Heart left ventricle (tissue), 16 donors: ENCODE measurements at places on chromosomes 3 and 15.

DNA sequence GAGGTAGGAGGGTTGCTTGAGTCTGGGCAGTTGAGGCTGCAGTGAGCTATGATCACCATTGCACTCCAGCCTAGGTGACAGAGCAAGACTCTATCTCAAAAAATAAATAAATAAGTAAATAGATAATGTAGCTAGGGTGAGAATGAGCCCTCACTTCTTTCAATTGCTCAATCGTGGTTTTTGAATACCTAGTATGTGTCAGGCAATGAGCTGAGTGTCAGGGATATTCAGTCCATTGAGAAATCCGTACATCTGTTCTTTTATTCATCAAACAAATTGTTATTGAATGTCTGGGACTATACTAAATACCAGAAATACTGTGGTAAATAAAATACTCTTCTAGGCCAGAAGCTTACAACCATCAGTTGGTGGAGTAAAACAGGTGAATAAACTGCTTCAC, 6.2 kb upstream of the ZNF148 start:
- no peak for DNase-seq

DNA sequence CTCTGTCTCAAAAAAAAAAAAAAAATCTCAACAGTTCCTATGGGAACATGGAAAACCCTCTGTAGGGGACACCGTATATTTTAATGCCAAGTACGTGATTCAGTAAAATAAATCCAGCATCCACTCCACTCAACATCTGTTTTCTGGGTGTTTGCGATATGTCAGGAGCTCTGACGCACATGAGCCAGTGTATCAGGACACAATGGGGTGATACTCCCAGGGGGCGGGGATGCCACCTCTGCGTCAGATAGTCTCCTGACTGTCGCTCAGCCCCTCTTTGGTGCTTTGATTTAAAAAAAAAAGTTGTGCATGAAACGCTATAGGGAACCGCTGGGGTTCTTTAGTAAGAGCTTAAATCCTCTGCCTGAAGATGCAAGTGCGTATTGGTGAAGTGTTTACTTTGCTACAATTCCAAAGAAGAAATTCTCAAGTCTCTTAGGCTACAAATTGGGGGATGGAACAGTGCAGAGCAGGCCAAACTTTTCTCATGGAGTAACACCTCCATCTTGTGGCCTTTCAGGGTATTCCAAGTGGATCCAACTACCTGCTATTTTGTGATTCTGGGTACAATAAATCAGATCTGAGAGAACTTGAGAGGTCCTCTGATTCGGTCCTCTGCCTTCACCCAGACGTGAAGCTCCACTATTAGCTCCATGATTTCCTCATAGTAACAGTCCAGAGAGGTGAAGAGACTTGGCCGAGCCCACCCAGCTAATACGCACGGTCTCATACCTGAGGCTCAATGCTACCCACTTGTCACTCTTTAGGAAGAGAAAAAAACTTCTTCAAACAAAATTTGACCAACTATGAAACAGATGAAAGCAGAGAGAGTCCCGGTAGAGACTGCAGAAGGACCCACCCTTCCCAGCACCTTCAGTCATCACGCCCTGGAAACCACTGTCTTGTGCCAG, 9.3 kb upstream of the NR2E3 start:
- DNase-seq: no peak

DNA sequence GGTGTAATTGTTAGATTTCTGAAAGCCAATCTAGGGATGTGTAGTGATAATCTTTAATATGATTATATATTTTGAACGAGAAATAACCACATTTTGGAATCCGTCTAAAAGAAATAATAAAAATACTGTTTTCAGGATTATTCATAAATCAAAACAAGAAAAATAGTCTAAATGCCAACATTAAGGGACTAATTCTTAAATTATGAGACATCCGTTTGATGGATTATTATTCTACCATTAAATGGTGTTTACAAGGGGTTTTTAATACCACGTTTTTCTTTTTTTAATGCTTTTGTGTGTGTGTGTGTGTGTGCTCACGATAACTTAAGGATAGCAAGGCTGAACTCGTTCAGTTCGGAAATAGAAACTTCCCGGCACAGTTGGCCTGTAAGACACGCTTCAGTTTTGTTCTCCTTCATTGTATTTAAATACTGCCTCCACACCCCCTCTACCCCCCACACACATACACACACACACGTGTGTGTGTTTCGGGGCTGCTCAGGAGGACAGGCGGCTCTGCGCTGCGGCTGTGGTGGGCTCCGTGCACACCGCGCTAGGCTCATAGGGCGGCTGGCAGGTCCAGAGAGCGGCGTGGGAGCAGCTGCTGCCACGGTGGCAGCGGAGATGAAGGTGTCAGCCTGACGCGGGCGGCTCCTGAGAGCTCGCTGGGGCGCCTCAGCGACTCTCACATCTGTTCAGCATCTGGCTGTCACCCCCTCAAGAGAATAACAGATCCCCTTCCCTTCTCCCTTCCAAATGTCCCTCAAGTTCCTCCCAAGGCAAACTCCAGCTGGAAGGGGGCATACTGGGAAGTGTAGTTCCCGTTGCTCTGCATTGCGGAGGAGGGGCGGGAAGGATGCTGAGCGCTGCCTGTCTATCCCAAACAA, 23.0 kb upstream of the ANP32A start:
- DNase-seq: no peak

- no peak for DNase-seq
Measured at GRCh38 chr3:123656691-123657090, 71.8 kb upstream of the HACD2 start.
